GM18507 (cell line): ENCODE measurements at places on chromosomes 3 and 15.

GRCh38 chr15:92385096-92385495 lies 8.6 kb upstream of the ST8SIA2 start:
- DNase-seq, result no peak

DNA sequence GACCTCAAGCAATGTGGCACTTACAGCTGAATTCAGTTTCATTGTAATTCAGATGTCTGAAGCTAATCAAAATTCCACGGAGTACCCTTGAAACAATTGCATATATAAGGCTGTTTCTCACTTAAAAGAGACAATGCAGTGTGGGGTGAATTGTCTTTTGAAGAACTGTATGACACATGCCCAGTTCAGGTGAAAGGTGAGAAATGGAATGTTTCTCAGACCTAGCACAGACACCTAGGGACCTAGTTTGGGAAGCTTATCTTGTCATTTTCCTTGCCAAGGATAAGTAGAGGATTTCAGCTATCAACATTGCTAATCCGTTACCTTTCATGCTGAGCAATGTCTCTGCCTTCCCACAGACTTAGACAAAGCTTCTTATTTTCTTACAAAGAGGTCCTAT lies 36.3 kb downstream of the MBNL1 start:
- no peak for DNase-seq

- no peak for DNase-seq
These were observed 227.6 kb downstream of the MFSD1 start for GRCh38 chr3:159029306-159030026.

DNA sequence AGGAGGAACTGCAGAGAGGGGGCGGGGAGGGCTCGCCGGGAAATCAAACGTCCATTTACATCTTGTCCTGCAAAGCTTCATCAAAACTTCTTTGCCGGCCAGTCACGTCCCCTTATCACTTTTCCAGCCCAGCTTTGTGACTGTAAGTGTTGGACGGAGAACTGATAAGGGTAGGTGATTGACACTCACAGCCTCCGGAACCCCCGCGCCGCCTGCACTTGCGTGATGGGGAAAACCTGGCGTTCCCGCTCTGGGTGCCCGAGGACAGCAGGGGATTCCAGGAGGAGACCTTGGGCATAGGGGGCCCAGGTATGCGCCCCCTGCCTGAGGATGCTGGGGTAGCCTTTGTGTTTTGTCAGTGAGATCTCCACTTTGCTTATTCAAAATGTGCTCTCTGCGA lies 72.8 kb upstream of the ANKRD34C start:
- DNase-seq, result no peak
